ENCODE measurements at places on chromosomes 5 and 9.
A peak's percentile ranks its signal among the peaks of the same experiment; 100 is the strongest.

GRCh38 chr9:16514131-16514530 lies 356.3 kb downstream of the BNC2 start:
- DNase-seq, result no peak

GRCh38 chr5:172383191-172383802 lies 71.0 kb downstream of the SH3PXD2B start:
- DNase-seq, result no peak

DNA sequence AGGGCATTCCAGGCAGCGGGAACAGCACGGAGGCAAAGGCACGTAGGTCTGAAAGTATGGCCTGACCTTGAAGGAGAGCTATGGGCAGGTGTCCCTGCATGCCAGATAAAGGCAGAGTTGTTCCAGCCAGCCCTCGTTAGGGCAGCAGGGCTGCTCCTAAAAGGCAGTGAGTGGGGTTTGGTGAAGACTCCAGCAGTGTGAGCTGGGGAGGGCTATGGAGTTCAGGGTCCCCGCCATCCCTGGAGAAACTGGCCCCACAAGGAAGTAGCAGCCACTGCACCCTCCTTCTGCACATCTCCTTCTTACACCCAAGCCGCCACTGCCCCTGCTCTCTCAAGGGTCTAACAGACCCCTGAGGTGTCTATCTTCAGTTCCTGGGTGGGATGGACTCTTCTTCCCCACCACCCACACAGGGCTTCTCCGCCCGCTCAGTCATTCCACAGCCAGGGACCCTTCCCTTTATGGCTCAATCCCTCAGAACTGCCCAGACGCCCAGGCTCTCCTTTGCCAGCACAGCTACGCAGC lies 1.4 kb downstream of the AKNA start:
- no peak for DNase-seq

DNA sequence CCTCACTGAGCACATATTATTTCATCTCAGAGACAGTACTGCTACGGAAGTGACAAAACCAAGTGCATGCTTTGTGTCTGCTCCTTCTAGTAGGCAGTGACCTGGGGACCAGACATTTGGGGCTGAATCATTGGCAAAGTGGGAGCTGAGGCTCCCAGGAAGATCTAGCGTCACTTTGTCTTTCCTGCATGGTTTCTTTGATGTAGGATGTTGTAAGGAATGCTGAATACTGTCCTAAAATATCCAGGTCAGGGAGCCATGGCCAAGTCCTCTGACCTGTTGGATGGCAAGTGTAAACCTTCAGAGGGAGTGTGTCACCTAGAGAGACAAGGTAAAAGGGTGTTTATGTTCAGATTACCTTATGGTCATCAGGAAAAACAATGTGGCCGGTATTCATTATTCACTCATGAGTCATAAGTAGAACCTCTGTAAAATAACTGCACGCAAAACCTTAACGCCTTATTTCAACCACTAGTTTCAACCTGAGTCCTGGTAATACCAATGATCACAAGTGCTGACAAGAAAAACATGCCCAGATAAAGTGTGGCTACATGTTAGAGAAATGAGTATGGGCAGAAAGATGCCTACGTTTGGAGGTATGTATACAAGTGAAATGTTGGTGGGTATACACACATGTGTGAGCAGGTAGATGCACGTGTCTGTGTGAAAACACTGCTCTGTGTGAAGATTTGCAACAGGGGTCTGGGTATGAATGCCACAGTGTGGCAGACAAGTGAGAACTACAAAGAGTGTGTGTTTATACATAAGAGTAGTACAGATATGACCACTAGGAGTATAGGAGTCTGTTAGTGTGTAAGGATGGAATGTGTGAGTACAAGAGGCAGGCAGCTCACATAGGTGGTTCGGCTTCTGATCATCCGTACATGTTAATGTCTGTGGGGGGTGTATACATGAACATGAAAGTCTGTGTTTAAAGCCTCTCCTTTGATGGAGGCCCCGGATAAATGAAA lies 263.9 kb downstream of the SPOCK1 start:
- DNase-seq, result no peak

- no peak for DNase-seq
Observed at GRCh38 chr9:122940454-122940748, 419 bp upstream of the RABGAP1 start.

DNA sequence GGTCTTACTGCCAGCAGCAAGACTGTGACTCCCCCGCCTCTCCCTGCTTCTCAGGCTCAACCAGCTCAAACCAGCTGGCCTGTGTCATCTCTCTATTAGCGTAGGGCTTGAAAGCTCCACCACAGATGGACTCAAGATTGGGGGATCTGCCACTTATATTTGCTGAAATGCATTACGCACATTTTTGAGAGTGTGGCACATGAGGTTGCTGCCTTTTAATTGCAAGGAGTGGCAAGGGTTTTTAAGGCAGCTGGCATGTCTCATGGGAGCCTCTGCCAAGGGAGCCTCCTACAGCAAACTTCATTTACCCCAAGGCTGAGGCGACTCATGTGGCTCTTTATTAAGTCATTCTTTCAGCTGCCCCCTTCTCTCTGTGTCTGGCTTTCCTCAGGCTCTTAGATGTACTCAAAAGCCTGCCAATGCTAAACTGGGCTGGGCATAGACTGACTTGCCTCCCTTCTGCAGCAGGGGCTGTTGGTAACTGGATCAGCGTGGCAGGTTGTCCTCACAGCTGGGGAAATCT lies 219.3 kb downstream of the SMARCA2 start:
- DNase-seq, result peak; percentile 14

DNA sequence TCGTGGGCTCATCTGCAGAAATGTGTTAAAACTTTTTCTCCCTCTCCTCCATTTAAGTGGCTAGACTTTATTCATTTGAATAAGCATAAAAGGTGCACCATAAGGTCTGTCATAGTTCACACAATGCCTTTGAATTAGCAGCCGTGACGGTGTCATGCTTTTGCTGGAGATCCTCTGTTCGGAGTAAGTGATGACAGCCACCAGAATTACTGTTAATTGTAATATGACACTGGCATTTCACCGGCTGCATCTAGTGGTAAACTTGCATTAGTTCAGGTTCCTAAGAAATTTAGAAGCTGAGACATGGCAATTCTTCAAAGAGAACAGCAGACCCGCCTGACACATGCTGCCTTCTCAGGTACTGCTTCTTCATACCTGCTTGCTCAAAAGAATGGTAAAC lies 241.7 kb downstream of the EBF1 start:
- no peak for DNase-seq

- no peak for DNase-seq
Observed at GRCh38 chr5:1368236-1368635, 23.3 kb upstream of the CLPTM1L start.

DNA sequence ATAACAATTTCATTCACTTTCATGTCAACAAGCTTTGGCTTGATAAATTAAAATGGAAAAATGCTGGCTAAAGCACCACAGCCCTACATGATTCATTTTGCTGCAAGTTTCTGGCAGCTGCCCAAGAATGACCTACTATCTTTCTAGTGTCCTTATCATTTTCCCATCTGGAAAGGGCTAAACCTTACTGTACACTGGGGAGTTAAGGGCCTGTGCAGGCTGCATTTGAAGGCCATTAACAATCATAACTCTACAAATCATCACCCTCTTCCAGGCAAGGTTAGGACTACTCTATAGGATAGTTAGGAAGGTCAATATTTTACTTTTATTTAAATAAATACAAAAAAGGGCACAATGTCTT lies 579.7 kb upstream of the ZNF608 start:
- DNase-seq, result peak; percentile 37

DNA sequence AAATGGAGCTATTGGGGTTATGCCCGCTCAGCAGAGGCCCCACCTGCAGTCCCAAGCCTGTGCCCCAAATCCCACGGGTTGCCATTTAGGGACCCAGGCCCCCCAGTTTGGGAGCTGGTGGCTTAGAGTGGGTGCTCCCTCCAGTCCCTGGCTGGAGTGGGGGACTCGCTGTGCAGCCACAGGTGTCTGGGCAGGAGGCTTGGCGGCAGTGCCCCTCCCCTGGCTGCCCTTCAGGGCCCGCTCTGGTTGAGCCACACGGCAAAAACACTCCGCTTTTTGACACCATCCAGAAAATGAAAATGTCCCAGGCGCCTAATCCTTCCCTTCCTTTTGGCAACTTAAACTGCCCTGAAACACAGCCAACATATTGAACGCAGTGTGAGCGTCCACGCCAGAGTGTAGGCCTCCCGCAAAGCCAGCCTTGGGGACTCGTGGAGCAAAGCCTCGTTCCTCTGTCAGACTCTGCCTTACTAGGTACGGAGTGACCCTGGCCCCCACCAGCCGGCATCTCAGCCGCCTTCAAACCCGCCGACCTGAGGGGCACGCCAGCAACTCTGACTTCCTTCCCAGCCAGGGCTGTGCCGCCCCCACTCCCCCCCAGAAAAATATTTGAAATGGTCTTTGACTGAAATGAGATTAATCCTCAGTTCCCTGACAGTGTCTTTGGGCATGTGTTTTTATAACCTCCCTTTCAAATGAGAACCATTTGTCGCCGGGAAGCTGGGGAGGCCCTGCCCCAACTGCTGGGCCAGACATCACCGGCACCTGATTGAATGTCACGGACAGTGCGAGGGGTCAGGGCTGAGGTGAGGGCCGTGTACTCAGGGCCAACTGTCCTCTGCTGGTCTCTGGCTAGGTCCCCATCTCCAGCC lies 98.5 kb upstream of the LMX1B start:
- no peak for DNase-seq

GRCh38 chr5:55763746-55764420 lies 26.0 kb downstream of the DDX4 start:
- no peak for DNase-seq

GRCh38 chr5:17012289-17012688 lies 76.2 kb upstream of the MYO10 start:
- DNase-seq, result no peak

DNA sequence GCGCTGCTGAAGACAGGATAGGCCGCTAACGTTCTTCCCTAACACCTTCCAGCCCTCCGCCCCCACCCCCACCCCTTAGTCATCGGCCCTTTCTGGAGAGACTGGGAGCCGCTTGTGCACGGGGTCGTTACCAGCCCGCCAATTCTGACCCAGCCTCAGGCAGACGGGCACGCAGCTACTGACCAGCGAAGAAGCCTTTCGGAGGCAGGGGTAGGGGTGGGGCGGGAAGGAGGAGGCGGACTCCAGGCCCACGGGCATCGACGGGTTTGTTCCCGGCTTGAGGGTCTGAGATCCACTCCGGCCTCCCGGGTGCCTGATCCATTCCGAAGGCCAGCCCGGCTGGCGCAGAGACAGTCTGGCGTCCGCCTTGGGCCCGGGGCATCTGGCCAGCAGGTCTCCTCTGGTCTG lies 729 bp upstream of the HAND1 start:
- no peak for DNase-seq

DNA sequence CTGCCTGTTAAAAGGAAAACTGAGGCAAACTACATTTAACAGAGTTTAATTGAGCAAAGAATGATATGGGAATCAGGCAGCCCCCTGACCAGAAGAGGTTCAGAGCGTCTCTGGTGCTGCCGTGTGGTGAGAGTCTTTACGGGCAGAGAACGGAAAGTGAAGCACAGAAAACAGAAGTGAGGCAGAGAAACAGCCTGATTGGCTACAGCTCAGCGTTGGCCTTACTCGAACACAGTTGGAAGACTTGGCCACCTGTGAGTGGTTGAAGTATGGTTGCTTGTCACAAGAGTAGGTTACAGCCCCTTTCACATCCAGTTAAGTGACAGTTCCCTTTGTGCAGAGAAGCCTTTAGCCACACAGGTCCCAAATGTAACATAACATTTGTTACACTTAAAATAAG lies 16.9 kb upstream of the FBP1 start:
- DNase-seq, result no peak

DNA sequence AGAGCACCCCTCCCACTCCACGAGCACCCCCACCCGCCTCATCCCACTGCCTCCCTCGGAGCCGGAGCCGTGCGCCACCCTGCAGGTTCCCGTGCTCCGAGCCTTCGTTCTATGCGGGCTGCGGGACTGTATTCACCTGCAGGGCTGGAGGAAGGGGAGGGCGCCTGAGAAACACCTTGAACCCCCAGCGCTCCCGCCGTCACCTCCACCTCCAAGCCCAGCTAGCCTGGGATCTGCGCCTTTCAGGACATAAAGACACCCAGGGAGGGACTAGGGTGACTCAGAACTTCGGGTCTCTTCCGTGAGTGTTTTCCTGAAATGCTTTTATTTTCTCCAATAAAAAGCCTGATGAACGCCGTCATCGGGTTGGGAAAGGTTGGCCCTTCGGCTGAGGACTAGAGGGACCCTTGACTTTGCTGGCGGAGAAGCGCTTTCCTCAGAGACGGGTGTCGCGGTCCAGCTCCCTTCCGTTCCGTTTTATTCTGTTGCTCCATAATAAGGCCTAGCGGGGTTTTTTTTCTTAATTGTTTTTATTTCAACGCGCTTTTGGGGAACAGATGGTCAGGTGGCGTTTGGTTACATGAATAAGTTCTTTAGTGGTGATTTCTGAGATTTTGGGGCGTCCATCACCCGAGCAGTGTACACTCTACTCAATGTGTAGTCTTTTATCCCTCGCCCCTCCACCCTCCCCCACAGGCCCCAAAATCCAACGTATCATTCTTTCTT lies 4.6 kb downstream of the TLX3 start:
- DNase-seq, result no peak

- DNase-seq, result no peak
Observed at GRCh38 chr5:1718669-1719068, 81.0 kb downstream of the MRPL36 start.

DNA sequence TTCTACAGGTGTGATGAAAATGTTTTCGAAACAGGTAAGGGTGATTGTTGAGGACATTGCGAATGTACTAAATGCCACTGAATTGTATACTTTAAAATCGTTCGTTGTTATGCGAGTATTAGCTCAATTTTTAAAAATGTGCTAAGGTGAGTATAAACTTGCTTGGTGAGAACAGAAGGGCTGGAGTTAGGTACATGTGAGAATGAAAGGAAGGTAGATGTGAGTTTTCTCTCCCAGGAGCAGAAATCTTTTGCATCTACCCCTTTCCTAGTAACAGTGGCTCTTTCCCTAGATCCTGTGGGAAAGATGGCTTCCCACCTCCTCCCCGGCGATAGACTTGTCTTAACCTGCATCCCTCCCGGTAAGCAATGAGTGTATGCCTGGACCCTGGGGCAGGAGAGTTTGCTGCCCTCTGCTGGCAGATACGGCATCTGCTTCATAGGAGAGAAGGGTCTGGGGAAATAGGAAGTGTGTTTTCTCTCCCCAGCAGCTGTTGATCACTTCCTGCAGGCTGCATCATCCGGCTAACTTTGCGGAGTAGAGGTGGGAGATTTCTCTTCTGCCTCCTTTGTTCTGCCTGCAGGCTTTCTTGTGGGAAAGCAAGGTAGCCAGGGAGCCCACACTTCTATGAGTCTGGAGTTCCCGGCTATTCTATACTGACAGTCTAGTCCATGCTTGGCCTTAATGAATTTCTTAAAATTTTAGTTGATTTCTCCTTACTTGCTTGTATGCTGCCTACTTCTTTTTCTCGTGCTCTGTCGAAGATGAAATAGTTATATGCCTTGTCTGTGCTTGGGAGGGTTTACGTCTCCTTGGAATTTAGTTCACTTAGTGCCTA lies 373.3 kb upstream of the SEMA6A start:
- DNase-seq, result peak; percentile 4

DNA sequence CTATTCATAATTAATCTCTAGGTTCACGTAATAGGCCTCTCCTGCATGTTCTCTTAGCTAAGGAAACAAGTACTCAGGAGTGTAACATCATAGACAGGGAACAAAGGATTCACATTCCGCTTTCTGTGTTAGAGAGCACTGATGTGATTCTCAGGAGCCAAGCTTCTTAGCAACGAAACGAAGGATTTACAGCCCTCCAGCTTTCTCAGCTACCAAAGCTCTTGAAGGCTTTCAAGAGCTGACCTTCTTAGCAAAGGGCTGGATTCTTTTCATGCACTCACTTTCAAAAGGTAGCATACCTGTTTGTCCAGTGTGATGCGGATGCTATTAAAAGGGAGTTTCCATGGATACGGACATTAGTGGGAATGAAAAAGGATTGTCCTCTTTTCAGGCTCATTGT lies 107.4 kb downstream of the TUSC1 start:
- DNase-seq, result no peak

All from GM03348 (cell line).